CD8-positive, alpha-beta memory T cell (primary cell): ENCODE measurements at places on chromosomes 2 and 18.

DNA sequence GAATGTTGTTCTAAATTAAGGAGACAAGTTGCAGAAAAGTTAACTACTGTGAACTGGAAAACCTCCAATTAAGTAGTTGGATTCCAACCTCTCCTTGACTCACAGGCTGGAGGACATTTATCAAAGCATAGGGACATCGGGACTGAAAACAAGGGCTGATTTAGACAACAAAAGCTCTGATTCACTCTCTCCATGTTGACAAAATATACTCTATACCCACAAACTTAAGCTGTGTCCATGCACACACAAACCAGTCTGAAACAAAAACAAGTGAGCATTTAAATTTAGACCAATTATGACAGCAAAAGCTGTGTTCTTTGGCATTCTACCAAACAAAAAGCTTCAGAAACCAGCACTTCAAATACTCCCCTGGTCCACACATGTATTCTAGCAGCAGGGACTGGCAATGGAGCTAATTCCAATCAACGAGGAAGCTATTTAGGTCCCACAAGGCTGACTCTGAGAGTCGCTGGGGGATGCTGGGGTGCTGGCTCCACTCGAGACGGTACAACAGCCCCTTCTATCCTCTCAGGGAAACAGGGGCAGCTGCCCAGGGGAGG, 71.4 kb downstream of the NXPH2 start:
- DNase-seq, result no peak

DNA sequence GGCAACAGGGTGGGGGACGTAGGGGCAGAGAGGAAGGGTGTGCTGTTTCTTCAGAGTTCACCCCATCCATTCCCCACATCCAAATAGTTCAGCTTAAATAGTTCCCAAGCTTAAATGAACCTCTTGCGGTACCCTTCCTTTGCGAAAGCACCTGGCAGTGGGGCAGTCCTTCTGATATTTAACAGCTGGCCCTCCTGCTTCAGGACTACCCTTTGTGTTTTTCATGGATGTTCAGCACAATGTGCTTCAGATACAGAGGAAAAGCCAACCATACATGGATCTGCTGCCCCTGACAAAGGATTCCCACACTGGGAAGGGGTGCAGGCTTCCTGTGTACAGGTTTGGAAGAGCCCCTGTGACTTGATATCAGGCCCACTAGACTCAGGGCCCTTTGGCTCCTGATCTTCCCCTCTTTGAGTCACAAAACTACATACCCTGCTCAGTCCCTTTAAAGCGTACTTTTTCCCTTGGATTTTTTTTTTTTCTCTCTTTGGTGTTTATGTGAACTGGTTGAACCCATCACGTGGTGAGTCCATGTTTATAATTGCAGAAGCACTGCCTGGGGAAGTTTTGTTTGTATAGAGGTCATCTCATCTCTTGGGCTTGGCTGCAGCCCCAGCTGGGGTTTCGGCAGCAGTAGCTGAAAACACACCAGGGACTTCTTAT, 45.3 kb upstream of the IGFBP5 start:
- no peak for DNase-seq

DNA sequence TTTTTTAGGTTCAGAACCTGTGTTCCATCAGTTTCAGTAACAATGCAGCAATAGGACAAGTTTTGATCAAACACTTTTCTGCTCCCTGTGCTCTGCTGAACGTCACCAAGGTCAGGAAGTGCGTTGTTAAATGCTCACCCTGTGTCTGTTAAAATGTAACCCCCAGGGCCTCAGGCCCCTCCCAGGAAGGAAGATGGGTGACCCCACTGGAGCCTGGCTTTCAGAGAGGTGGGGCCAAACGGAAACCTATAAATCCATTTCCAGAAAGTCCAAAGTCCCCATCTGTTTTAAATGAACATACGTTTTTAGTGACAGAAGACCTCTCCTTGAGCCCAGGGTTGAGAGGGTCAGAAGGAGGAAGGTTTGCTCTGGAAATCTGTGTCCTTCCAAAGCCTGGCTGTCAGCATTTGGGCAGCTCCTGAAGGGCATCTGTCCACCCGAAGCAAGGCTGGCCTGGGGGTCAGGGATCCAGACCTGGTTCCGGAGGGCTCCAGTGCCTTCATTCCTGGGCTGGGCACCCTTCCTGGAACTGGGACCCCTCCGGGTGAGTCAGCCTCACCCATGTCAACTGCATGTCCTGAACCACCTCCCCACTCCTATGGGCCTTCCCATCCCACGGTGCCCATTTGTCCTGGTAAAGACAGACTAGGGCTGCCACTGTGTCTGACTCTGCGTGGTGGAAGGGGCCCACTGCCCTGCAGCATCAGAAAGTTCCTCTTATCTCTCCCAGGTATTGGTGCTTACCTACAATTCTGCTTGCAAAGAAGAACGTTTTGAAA, 117.4 kb upstream of the COPS8 start:
- DNase-seq, result peak; percentile 39

GRCh38 chr2:224104668-224105386, 65.7 kb upstream of the SERPINE2 start:
- no peak for DNase-seq

DNA sequence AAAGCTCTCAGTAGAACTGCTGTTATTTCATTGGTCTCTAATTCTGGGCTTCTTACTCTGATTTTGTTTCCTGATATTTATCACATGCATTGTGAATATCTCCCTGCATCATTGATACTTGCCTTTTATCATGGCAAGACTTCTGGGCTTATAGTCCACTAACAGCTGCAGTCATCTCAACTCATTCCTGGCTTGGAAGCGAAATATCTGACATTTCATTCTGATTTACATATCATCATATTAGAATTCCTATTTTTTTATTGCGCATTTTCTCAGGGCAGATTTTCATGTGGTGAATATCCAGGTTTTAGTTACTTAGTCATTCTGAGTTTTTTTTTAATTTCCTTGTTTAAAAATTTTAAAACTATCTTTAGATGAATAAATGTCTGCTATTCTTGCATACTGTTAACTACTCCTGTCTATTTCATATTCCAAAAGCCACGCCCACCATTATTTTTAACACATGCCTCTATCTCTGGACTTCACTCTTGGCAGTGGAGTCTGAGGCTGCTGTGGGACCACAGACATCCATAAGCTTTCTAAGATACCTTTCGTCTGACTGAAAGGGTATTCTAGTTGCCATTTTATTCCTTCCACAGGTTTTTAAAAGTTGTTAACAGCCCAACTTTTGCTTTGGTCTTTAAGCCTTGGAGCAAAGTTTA, 164.5 kb downstream of the IRS1 start:
- no peak for DNase-seq

DNA sequence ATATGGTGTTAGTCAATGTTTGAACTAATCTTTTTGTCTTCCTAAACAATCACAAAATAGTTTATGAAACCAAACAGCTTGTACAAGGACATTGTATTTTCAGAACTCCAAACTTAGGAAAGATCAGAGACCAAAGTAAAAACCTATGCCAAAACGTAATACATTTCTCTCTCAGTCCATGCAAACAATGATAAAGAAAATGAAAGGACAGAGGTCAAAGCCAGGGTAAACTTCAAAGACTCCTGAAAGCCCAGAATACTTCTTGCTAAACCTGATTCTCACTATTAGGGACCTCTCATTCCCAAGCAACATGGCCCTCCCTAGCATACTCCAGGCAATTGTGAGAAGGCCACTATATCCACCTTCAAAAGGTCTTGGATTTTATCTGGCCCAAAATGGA, 105.1 kb upstream of the GALNT5 start:
- no peak for DNase-seq

DNA sequence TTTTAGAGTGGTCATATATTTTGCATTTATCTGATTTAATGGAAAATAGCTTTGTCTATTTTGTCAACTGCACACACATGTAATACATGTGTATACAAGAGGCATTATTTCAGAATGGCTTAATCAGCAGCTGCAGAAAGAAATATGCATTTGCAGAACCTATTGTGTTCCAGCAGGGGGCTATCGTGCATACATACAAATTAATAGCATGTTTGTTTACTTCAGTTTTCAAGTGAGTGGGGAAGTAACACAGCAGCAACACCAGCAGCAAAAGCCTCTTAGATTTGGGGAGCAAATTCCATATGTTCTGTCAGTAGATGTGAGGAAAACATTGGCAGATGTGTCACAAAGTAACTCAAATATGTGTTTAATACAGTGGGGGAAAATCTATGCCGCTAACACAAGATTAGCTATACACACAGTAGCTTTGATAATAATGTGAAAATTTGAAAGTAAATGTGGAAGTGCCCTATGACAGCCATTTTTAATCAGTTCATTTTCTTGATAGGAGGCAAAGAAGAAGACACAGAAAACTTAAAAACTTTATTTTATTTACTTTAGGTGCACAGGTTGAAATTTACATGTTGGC, 218.1 kb downstream of the WDR7 start:
- DNase-seq, result peak; percentile 4

GRCh38 chr2:176163672-176164056, 6.6 kb downstream of the HOXD3 start:
- no peak for DNase-seq

GRCh38 chr2:146246002-146246735, 1598.7 kb upstream of the ACVR2A start:
- no peak for DNase-seq

GRCh38 chr2:120669121-120669952, 66.3 kb upstream of the GLI2 start:
- DNase-seq, result no peak

DNA sequence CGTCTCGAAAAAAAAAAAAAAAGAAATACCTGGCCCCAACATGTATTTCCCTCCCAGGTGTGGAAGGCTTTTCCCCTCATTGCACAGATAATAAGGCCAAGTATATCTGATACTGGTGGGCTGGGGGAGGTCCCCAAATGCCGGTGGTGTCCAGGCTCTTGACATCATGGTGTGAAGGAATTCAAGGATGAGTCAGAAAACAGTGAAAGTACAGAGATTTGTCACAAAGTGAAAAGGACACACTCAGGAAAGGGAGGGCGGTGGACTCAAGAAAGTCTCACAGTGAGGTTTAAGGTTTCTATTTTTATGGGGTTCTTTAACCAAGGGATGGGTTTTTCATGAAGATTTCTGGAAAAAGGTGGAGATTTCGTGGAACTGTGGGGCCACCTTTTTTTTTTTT, 37.8 kb upstream of the FZD5 start:
- no peak for DNase-seq

- no peak for DNase-seq
Measured at GRCh38 chr2:164061129-164061746, 325.4 kb upstream of the FIGN start.

GRCh38 chr2:217360111-217360510, 500.2 kb upstream of the TNP1 start:
- no peak for DNase-seq

GRCh38 chr2:158045362-158045761, 56.3 kb upstream of the UPP2 start:
- DNase-seq, result no peak

DNA sequence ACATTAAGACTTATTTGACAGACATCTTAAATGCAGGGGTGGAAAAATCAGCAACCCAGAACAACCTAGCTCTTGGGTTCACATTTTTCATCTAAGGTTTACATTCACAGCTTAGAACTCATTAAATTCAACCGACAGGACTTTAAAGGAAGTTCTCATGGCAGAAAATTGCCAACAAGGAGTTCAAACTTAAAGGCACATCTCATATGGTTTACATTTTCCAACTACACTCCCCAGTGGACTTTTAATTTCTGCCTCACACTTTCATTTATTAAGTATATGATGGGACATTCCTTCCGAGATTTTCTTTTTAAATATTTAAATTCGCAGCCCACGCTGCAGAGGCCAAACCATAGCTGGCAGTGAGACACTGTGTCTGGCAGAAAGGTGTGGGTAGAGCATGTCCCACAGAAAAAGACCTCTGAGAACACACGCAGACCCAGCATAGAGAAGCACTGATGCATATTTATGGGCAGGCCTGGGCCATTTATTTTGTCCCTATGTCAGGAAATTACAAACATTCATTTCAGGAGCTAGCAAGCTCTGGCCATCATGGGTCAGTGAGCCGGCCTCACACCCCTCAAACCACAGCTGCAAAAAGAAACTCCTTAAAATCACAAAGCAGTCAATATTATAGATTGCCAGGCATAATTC, 46.3 kb downstream of the STK39 start:
- DNase-seq, result no peak

- no peak for DNase-seq
Measured at GRCh38 chr2:9525266-9525665, 30.4 kb downstream of the ADAM17 start.

- DNase-seq, result no peak
Measured at GRCh38 chr2:236768393-236769140, 198.9 kb downstream of the ACKR3 start.

GRCh38 chr2:189179570-189179950, at the start of gene COL5A2:
Gene COL5A2 (minus strand): TSS chr2:189179761. CDS start chr2:189179604, 157 bp downstream.
- no peak for DNase-seq

DNA sequence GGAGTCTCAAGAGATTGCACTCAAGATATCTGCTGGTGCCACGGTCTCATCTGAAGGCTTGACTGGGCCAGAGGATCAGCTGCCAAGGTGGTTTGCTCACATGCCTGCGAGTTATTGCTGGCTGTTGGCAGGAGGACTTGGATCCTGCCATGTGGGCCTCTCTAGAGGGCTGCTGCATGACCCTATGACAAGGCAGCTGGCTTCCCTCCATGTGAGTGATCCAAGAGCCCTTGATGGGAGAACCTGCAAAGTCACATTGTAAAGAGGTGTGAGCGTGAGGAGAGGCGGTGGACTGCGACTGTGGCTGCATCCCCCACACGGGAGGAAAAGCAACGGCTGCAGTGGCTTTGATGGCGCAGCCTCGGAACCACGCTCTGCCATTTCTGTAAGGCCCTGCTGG, 4.0 kb upstream of the ALLC start:
- DNase-seq, result no peak

GRCh38 chr2:31322371-31322770, 88.4 kb downstream of the EHD3 start:
- DNase-seq, result no peak

GRCh38 chr2:19476327-19476726, 117.9 kb upstream of the OSR1 start:
- no peak for DNase-seq

DNA sequence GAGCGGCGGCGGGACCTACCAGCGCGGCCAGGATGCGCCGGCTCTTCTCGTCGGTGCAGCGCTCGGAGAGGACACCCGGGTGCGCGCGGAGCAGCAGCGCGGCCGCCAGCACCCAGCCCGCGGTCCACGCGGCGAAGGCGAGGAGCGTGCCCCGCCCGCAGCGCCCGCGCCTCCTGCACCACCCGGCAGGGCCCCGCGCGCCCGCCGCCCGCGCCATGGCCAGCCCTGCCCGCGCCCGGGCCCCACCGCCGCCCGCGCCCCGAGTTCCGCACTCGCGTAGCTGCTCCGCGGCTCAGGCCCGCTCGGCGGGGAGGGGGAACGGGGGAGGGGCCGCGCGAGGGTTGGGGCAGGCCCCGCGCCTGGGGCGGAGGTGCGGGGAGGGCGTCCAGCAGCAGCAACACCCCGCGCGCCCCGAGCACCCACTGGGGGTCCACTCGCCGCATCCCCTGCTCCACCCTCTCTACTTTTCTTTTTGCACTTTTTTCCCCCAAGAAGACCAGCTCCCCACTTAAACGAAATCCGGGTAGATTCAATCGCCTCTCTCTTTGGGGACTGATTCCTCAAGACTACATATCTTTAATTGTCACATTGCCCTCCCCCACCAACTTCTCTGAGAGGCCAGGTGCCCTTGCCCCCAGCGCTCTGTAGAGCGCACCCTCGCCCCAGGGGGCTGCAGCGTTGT, at the start of gene DIPK1C:
Gene DIPK1C, minus strand, starts transcription at position 266 of the 682 bp plus-strand sequence. Its CDS starts 49 bp downstream, at position 217.
- DNase-seq, result no peak
